ENCODE measurements at places on chromosomes 11 and 22.

GRCh38 chr11:77199137-77199745 is 71.2 kb downstream of the MYO7A start:
- DNase-seq = no peak

DNA sequence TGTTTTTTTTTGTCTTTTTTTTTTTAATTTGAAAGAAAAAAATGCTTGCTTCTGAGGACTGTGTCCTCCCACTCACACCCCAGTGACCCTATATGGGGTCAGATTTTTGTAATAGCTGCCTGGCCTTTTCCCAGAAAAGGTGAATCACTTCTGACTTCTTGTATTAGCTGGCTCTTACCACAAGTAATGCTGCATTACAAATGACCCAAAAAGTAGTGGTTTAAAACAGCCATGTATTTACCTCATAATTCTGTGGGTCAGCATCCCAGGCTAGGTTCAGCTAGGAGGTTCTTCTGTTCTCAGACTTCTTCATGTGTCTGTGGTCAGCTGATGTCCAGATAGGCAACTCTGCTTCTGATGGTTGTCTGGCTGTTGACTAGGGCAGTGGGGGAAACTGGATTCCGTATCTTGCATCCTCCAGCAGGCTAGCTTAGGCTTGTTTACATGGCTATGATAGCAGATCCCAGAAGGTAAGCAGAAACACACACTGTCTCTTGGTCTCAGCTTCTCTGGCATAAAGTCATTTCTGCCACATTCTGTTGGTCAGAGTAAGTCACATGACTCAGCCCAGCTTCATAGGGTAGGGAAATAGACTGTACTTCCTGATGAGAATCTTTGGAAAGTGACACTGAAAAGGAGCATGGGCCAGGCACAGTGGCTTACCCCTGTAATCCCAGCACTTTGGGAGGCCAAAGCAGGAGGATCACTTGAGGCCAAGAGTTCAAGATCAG is 19.5 kb downstream of the LHFPL7 start:
- no peak for DNase-seq

DNA sequence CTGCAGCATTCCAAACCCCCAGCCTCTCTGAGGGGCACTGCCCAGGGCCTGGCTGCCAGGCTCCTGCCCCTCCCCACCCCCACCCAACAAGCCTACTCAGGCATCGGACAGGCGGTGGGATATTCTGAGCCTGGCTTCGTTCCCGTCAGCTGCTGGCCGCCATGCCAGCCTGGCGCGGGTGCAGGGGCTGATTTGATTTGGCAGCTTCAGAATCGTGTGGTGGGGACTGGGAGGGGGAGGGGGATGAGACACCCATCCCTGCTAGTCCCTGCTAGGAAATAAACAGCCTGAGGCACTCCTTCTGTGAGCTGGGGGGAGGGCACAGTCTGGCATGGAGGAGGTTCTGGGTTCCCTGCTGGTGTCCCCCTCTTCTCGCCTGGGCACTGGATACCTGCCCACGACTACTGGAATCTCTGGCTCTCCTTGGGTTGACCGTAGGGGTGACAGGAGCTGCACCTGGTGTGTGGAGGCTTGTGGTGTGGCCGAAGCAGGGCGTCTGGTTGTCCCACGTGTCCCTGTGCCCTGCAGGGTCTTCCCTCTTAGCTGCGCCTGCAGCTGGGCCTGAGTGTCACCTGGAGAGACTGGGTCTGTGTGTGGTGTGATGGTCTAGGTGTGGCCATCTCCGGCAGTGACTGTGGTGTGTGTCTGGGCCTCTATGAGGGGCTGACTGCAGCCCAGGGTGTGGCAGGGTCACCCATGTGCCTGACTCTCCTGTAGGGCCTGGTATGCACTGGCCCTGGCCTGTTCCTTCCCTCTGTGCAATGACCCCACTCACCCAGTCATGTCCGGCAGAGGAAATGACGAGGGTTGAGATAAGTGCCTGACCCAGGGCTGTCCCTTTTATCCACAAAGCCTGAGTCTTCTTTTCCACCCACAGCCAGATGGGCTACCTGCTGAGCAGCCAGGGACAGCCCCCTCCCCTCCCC is 42.2 kb downstream of the PDE2A start:
- DNase-seq = no peak

GRCh38 chr11:3189886-3190583 is 24.9 kb upstream of the OSBPL5 start:
- DNase-seq = no peak

GRCh38 chr22:20147237-20147988 is 3.4 kb downstream of the CCDC188 start:
- DNase-seq = no peak

GRCh38 chr11:12531020-12531419 is 143.2 kb upstream of the TEAD1 start:
- no peak for DNase-seq
